ENCODE measurements at places on chromosomes 6 and 20.

DNA sequence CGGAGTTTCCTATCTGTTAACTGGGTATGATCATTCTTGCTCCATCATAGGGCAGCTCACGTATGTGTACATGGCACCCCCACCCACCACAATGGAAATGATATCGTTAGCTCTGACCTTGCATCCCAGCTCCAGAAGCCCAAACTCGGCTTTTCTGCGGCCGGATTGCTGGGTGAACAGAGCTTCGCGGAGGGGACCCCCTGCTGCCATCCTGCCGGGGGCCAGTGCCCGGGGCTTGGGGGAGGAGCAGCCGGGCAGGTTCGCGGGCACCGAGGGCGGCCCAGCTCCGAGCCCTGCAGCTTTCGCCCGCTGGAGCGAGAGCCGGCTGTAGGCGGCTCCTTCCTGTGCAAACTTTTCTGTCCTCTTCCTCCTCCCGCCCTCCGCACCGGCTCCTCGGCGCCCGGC lies 24.9 kb upstream of the FUCA2 start:
- no peak for DNase-seq

- no peak for DNase-seq
These were observed 24.3 kb downstream of the FAM8A1 start for GRCh38 chr6:17624396-17624795.

DNA sequence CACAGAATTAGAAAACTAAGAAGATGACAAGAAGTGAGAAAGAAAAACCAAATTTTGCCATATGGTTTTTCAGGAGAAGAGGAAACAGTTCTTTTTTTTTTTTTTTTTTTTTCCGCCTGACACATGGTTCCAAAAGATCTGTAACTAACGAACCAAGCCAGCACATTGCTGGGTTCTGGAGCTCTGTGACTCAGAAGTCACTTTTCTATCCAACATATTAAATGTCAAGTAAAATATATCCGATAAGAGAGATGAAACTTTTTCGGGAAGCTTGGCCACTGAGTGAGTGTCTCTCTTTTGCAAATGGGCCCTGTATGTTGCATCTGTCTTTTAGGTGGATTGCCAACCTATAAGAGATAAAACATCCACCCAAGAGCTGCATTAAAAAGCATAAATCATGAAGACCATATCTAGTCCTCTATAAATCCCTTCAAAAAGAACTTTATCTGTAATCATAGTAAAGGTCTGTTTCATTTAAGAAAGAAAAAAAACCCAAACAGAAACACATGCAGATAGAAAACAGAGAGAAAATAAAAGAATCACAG lies 4.6 kb downstream of the METTL24 start:
- DNase-seq: no peak

DNA sequence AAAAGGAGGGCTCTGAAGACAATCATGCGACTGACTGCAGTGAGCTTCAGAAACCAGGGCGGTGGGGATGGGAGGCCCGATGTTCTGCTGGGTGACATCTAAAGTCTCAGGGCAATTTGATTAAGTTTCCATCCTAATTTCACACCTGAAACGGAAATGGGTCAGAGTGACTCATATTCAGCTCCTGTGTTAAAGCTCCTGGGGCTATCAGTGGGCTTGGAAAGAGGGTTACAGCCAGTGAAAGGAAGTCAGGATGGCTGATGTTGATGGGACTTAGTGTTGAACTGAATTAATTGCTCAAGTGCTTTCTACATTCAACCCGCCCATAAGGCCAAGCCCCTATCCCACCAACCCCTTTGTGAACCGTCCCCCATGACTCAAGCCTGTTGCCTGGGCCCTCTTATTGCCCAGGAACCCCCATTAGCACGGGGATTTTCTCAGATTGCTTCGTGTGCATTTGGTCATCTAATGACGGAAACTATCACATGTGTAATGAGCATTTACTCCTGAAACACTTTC lies 47.1 kb upstream of the TBC1D7 start:
- DNase-seq: no peak
